Muscle of leg (tissue), 16 donors: ENCODE measurements at places on chromosomes 2 and 18.

DNA sequence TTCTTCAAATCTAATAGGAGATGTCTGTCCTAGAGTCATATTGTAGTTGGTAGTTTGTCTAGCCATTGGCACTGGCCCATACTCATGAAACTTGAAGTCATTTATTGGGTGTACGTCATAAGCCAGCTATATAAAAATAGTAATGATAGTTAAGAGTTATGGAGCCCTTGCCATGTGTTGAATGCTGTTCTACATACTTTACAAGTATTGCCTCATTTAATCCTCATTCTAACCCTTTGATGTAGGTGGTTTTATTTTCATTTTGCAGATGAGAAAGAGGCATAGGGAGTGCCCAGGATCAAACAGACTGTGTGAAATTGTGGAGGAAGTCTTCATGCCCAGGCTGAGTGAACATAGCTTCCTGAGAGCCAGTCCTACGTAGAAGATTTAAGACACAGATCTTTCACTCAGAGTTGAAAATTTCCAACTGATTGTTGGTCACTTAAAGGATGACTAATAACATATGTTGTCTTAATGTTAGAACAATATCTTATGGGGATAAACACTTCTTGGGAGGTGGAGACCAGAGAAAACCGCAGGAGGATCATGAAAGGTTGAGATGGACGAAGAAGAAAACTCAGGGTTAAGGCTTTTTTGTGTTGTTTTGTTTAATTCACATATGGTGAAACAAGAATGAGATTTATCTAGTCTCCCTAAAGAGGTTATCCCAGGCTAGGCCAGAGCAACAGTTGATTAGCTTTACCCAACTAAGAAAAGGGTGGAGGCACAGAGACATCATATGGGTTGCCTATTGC, 156.0 kb downstream of the CERS6 start:
- DNase-seq, result peak; percentile 12

GRCh38 chr2:122528958-122529705, 773.7 kb downstream of the TSN start:
- peak; percentile 20 for DNase-seq

DNA sequence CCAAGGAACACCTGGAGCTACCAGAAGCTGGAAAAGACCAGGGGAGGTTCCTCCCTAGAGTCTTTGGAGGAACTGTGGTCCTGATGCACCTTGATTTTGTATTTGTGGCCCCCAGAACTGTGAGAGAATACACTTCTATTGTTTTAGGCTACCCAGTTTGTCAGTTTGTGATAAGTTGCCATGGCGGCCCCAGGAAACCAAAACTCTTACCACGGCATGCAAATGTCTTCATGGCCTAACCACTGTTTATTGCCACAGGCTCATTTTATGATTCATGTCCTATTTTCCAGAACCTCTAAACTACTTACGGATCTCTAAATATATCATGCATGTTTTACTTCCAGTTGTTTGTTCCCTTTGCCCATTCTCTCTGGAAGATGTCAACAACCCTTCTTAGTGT, 1250.7 kb upstream of the FAM98A start:
- no peak for DNase-seq

DNA sequence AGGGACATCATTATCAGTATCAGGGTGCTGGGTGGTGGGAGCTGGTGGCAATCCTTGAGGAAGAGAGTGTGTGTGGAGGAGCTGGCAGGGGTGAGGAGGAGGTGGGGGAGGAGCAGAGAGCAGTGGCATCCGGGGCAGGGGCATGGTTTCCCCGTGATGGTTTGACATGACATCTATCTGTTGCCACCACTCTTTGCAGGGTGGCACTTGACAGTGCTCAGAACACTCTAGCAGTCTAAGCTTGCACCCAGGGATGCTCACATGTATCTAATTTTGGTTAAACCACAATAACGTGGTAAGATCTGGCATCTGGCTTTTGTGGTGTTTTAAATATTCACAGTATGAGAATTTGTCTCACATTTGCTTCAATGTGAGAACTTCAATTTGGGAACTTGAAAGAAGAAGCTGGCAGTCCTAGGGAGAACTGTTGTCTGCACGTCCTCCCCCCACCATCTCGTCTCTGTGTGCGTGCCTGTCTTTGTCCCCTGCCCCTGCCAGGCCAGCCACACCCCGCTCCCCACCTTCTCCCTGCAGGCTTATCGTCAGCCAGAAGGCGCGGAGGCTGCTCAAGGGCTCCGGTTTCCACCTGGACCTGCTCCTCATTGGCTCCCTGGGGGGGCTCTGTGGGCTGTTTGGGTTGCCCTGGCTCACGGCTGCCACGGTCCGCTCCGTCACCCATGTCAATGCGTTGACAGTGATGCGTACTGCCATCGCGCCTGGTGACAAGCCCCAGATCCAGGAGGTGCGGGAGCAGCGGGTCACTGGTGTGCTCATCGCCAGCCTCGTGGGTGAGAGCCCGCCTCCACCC, 11.7 kb downstream of the SLC4A3 start:
- DNase-seq, result no peak

- DNase-seq, result peak; percentile 71
Measured at GRCh38 chr2:55109219-55109891, 59.1 kb upstream of the RTN4 start.

- peak; percentile 33 for DNase-seq
Measured at GRCh38 chr18:50429207-50429948, 54.5 kb downstream of the SKA1 start.

GRCh38 chr2:163649080-163649479, 86.7 kb downstream of the FIGN start:
- DNase-seq, result no peak

GRCh38 chr18:8124232-8125146, 484.7 kb upstream of the RAB12 start:
- DNase-seq, result no peak

- DNase-seq, result peak; percentile 46
Measured at GRCh38 chr18:11518788-11519685, 90.4 kb upstream of the SLC35G4 start.

- DNase-seq, result no peak
Measured at GRCh38 chr2:7905756-7906155, 776.1 kb upstream of the ID2 start.

- DNase-seq, result no peak
Measured at GRCh38 chr2:160257041-160257742, 57.1 kb upstream of the ITGB6 start.

- DNase-seq, result peak; percentile 82
Measured at GRCh38 chr2:59184276-59185020, 943.3 kb upstream of the FANCL start.

- DNase-seq, result no peak
Measured at GRCh38 chr2:164760179-164760578, 81.4 kb downstream of the COBLL1 start.

- DNase-seq, result no peak
Measured at GRCh38 chr2:74847070-74847858, 13.3 kb downstream of the HK2 start.

GRCh38 chr2:101625387-101625786, 72.1 kb upstream of the MAP4K4 start:
- no peak for DNase-seq

DNA sequence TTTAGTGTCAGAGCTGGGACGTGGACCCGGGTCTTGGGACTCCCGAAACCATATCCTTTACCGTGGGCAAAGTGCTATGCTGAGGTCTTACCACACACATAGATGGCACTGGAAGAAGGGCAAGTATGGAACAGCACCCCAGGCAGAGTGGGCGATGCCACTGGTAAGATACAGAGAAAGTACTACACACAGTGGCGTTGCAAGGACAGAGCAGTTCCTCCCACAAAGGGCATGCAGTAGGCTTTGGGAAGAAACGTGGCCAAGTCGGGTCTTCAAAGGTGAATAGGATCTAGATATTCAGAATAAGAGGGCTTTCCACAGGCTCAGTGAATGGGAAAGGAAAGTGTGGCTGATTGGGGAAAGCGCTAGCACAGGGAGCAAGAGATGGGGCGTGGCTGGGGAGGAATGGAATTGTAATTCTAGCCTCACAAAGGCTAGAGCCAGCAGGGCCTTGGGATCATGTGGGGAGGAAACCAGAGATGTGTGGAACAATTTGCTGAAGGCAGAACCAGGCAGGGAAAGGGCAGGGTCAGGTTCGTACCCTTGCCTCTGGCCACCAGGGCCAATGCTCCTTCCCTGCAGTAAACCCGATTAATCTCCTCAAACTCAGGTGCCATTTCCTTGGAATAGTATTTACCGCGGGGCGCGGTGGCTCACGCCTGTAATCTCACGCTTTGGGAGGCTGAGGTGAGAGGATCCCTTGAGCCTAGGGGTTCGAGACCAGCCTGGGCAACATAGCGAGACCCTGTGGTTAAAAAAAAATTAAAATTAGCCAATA, 36.0 kb downstream of the PCBP1 start:
- DNase-seq, result peak; percentile 96

DNA sequence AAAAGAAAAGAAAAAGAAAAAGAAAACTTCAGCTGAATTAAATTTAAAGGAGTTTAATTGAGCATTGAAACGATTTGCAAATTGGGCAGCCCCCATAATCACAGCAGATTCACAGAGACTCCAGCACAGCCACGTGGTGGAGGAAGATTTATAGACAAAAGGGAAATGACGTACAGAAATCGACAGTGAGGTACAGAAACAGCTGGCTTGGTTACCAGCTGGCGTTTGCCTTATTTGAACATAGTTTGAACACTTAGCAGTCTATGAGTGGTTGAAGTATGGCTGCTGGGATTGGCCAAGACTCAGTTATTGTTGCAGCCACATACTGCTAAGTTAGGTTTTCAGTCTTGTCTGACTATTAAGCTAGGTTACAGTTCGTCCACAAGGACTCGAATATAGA, 312.2 kb upstream of the SLC14A2 start:
- DNase-seq, result no peak

- DNase-seq, result peak; percentile 60
Measured at GRCh38 chr2:37671009-37671815, at the start of gene CDC42EP3. TSS of gene CDC42EP3 (minus strand) at chr2:37671642. CDS start at chr2:37646587, 25,055 bp downstream.

DNA sequence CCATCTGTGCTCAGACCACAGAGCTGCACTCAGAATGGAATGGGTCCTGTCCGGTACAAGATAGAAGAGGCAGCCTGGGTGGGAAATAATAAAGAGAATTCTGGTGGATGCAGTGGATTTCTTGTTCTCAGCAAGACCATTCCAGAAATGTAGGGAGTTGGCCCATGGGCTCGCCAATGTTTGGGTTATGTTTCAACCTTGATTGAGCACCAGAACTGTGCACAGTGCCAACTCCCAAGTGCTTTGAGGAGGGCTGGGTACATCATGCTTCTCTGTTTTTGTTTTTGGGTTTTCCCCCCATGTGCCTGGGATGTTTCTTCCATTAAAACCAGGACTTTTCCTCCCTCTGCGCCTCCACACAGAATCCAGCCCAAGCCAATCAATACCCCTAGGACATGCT, 304.1 kb downstream of the TNS1 start:
- DNase-seq, result no peak

DNA sequence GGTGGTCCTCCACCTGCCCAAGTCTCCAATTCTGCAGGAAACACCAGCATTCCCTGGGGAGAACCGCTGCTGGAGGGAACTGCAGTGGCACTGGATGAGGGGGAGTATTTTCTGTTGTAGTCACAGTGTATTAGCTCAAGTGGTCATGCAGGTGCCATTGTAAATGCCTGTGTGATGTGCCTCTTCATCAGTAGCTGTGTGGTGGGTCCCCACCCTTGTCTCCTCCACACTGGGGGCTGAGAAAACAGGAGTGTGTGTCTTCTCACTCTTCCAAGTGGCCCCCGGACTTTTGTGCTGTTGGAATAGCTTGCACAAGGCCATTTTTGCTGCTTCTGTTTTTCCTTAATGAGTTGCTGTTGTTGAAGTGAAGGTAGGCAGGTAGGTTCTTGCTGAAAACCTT, 8.7 kb downstream of the NCK2 start:
- no peak for DNase-seq

DNA sequence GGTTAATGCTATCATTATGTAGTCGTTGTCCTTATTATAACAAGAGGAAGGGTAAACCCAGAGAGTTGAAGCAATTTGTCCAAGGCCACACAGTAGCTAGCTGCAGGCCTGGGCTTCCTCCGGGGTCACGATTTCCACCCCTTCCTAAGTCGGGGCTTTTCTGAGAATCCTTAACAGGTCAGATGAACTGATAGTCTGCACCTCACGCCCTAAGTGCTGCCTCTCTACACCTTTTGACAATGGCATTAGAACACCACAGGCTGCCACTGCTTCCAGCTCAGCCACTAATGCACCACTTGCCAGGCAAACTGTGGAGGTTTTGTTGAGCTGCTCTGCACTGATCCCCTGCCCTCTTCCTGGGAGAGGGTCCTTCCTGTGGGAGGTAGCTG, 37.7 kb downstream of the FOSL2 start:
- DNase-seq, result no peak

DNA sequence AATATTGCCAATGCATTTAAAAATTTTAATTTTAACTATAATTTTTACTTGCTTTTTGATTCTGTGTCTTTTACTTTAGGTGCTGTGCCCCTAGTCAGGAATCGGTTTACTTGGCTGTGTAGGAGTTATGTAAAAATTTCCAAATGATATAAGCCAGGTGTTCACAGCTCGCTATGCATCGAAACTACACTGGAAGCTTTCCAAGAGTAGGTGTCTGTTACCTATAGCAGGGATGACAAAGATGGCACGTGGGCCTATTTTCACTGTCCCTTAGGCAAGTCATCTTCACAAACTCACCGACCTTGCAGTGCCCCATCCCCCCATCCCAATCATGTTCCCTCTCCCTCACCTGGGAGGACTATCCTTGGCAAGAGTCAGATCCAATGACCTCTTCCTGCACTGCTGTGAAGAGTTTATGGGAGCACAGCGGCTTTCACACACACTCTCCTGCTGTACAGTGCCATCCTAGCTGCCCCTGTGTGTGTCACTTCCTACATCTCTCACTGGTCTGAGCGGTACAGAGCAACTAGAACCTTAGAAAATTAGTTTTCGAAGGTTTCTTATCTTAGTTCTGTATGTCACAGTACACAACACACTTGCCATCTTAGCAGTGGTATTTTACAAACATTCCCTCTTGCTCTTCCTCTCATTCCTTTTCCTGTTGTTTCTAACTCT, 49.2 kb upstream of the NAB1 start:
- no peak for DNase-seq

DNA sequence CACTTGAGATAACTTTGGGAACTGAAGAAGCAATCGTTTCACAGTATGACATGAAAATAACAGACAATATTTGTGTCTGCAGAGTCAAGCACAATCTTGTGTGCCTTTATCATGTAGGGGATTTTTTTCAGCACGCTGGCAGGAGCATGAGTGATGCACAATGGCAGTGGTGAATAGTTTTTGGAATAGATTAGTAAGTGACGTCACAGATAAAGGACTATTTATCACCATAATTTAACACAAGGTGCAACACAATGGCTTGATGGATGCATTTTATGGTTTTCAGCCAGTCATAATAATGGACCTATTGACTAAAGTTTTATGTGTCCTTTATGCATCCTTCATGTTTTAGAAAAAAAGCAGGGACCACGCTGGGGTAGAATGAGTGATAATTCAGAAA, 559.8 kb upstream of the FANCL start:
- DNase-seq, result no peak

GRCh38 chr2:127419448-127420038, 1.3 kb downstream of the PROC start:
- DNase-seq, result no peak
